ENCODE measurements at places on chromosomes 4 and X.

GRCh38 chr4:56619160-56619559, 61.9 kb downstream of the HOPX start:
- DNase-seq = no peak

DNA sequence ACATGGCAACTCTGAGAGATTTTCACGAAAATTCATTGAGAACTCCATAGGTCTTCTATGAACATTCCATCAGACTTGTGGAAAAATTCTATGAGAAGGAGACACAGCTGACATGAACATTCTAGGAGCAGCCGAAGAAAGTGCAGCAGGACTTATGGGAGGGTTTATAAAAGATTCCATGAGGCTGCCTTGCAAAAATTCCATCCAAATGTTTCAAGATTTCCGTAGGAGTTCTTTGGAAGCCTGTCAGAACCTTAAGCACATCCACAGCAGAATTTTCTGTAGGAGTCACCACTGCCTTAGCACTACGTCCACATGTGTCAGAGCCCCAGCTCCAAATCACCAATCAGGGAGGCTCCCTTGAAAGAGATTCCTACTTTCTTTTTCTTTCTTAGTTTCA, 67.0 kb upstream of the MSX1 start:
- DNase-seq = no peak

- DNase-seq = no peak
These were observed 53.7 kb downstream of the RASL11B start for GRCh38 chr4:52915730-52916300.

DNA sequence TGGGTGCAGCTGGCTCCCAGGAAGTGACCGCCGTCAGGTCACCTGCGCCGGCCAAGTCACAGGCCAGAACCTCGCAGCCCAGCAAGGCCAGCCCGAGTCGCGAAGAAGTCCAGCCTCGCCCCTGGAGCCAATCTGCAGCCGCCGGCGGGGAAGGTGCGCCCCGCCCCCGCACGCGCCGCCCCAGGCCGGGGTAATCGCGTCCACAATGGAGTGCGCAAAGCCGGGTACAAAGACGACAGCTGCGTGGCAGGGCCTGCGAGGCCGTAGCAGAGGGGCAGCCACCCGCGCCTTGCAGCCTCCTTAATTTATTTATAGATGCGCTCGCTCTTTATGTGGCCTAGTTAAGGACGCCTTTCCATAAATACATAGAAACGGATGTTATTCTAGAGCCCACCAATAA, 139.4 kb upstream of the CPEB2 start:
- DNase-seq = peak; percentile 32

- no peak for DNase-seq
These were observed 19.1 kb downstream of the PAGE2 start for GRCh38 chrX:55107911-55108310.

- no peak for DNase-seq
These were observed 188.3 kb upstream of the RPS6KA3 start for GRCh38 chrX:20455001-20455400.

DNA sequence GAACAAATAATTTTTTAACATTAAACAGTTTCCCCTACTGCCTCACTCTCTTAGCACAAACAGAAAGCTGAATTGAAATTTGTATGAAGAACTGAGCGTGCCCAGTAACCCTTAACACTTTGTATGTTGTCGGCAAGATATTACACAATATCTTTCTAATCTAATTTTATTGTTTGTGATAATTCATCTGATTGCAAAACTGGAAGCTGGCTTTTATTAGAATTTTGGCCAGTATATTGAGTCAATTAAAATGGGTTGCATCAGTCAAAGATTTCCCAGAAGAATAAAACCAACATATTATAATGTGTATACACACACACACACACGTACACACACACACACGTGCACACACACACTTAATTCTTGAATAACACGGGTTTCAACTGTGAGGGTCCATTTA, 2332.1 kb downstream of the PCDH7 start:
- no peak for DNase-seq

GRCh38 chrX:6968231-6968630, 179.3 kb upstream of the STS start:
- DNase-seq = no peak

- DNase-seq = peak; percentile 62
These were observed 21.4 kb upstream of the SCRG1 start for GRCh38 chr4:173420324-173420752.

GRCh38 chr4:170278460-170278859, 188.7 kb upstream of the AADAT start:
- no peak for DNase-seq

DNA sequence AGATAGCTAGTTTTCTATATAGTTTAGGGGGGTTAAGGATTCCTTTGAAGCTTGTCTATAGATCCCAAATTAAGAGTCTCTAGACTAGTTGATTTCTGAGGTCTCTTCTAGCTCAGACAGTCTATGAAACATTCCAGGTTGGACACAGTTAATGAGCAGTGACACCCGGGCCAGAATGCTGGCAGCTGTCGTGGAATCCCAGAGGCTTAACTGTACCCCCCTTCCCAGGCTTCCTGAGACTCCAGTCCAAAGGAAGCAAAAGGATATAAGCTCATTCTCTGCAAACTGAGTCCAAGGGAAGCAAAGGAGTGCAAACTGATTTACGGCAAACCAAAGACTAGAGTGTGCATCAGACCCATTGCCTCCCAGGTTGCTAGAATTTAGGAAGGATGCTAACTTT, 62.9 kb downstream of the DCX start:
- DNase-seq = no peak

GRCh38 chr4:16642897-16643296, 255.5 kb downstream of the LDB2 start:
- DNase-seq = no peak

DNA sequence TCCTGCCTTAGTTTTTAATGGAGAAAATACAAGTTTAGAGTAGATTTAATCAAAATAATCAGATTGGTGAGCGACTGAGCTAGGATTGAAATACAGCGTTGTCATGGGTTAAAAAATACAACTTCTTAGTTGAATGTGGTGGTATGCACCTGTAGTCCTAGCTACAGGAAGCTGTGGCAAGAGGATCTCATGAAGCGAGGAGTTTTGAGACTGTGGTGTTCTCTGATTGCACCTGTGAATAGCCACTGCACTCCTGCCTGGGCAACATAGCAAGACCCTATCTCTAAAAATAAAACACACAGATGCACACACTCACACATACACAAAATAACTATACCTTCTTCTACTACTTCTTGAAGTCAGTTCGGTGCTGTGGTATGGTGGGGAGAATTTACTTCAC, 19.8 kb upstream of the GBA3 start:
- DNase-seq = no peak

- DNase-seq = no peak
These were observed 20.0 kb upstream of the FGFBP2 start for GRCh38 chr4:15982842-15983524.

DNA sequence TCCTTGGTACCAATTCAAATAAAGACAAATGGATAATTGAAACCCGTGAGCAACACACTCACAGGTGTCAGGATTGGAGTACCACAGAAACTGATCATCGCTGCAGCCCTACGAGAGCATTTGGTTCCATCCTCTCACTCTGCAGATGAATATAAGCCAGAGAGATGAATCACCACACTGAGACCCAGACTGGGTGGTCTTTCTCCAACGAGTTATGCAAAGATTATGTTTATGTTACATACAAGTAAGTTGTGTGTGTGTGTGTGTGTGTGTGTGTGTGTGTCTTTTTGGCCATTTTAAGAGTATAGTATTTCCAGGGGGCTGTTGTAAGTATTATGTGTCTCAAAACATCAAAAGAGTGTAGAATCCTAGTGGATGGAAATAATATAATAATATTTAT, 329.5 kb upstream of the ZFP42 start:
- DNase-seq = no peak

GRCh38 chr4:56512166-56512565, 6.6 kb downstream of the ARL9 start:
- no peak for DNase-seq

- DNase-seq = peak; percentile 43
These were observed 57.8 kb upstream of the PLAC1 start for GRCh38 chrX:134715930-134716619.

DNA sequence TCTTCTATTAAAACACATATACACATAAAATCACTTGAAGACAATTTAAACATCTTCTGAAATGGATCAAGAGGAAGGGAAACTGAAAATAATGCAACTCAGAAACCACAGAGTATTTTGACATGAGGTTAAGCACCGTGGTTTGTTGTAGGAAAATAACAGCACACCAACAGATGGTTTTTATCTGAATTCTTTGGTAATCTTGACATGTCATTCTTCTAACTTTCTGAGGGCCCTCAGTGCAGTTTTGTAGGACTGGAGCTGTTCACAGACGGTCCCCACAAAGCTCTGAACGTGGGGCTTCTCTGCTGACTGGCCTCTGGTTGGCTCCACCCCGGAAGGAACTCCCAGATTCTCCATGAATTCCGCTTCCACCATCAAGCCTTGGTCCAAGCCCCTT, 16.0 kb upstream of the TLR8 start:
- DNase-seq = no peak

GRCh38 chr4:102598762-102599374, 97.7 kb downstream of the NFKB1 start:
- DNase-seq = no peak

DNA sequence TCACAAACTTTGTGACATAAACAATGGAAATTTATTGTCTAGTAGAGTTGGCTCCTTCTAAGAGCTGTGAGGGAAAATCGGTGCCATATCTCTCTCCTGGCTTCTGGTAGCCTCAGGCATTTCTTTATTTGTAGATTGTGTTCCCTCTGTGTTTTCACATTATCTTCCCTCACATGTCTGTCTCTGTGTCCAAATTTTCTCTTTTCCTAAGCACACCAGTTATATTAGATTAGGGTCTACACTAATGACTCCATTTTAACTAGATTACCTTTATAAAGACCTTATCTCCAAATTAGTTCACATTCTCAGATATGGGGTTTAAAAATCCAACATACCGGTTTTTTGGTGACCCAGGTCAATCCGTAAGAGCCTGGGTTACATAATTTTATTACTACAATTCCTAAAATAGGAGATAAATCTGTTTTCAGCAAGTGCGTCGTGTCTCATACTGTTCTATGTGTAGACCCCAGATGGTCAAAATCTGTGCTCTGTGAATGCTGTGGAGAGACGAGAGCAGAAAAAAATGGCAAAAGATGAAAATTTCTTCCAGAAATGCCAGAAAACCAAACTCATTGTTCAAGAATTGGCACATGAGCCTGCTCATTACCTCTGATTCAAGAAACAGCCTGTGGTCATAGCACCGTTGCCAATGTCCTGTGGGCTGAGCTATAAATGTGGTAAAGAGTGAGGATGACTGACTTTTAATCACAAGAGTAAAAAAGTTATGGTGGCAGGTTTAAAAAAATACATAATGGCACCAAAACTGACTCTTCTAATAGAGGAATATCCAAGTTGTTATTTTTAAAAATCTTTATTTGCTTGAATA, 574.7 kb downstream of the PCDH7 start:
- no peak for DNase-seq

- DNase-seq = no peak
These were observed 17.1 kb downstream of the GABRA2 start for GRCh38 chr4:46372878-46373277.

GRCh38 chr4:109436504-109436903, 2.9 kb downstream of the SEC24B start:
- no peak for DNase-seq

- DNase-seq = peak; percentile 36
These were observed 162.5 kb upstream of the BCOR start for GRCh38 chrX:40260146-40260747.

GRCh38 chr4:101584306-101584705, 206.2 kb upstream of the BANK1 start:
- no peak for DNase-seq

- no peak for DNase-seq
These were observed 50.3 kb downstream of the STPG2 start for GRCh38 chr4:98092833-98093439.

- no peak for DNase-seq
These were observed 90.7 kb downstream of the WDFY3 start for GRCh38 chr4:84875636-84876371.

GRCh38 chrX:1239681-1240142, 27.3 kb upstream of the CRLF2 start:
- no peak for DNase-seq

GRCh38 chrX:70525733-70526132, 81.1 kb downstream of the DLG3 start:
- peak; percentile 3 for DNase-seq

DNA sequence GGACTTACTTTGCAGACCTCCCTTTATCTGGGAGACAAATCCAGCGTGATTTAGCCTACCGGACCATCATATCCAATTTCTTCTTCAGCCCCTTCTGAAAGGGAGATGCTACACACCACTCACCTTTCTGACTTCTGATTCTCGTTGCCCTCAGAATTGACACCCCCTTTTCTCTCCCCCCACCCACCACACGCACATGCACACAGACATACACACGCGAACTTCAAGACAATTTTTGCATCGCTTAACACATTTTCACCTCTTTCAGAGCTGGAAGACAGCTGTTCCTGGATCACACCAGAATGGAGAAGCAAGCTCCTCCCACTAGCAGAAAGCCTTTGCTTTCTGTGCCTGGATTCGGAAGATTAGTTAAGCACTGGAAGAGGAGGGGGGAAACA, 1.0 kb upstream of the SNCA start:
- no peak for DNase-seq

GRCh38 chr4:156312261-156312847, 358.7 kb upstream of the CTSO start:
- no peak for DNase-seq

- peak; percentile 73 for DNase-seq
These were observed 148.5 kb downstream of the PPP3CA start for GRCh38 chr4:101198682-101199339.

- DNase-seq = no peak
These were observed 19.6 kb upstream of the TCEAL4 start for GRCh38 chrX:103565752-103566151.

- DNase-seq = no peak
These were observed 1.5 kb downstream of the CLCN3 start for GRCh38 chr4:169621731-169622492.

DNA sequence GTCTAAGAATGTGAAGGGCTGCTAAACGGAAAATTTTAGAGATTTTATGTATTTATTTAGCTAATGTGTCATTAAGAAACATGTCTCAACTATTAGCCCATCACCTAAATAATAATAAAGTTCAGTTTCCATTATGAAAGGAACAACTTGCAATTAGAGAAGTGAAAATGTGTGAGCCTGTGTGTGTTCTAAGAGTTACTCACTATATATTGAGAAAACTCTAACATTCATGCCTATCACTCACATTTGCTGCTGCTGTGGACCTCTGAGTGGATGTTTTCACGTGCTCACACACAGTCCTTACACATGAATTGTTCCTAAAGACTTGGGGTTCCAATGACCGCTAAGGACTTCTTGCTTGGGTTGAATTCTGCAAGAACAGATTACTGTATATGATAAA, 364.0 kb downstream of the TMA16 start:
- no peak for DNase-seq

- no peak for DNase-seq
These were observed 55.3 kb downstream of the CCDC158 start for GRCh38 chr4:76365636-76366035.

- no peak for DNase-seq
These were observed 1632.9 kb upstream of the PABPC4L start for GRCh38 chr4:135834471-135834870.

- no peak for DNase-seq
These were observed 1348.0 kb downstream of the ADGRL3 start for GRCh38 chr4:62548108-62548524.
